ENCODE measurements at places on chromosomes 1 and 21. TPM values are rescaled to one million over a fixed set of nuclear protein-coding genes. Genes with fewer than 3 reads are reported as not detected.

SPRR1A gene
- total RNA-seq = not detected

DUSP10 gene
- 2.9 TPM for total RNA-seq

CNR2 gene
- not detected for total RNA-seq

PLA2G2A gene
- total RNA-seq = 18.7 TPM

CLEC20A gene
- total RNA-seq = not detected

FCRL6 gene
- total RNA-seq = not detected

RNF223 gene
- total RNA-seq = not detected

CD53 gene
- 7.5 TPM for total RNA-seq

CD52 gene
- total RNA-seq = 2.8 TPM

HAPLN2 gene
- total RNA-seq = 6.0 TPM

OR2G6 gene
- not detected for total RNA-seq

UMODL1 gene
- total RNA-seq = not detected

KRTAP21-2 gene
- not detected for total RNA-seq

SLFNL1 gene
- 0.29 TPM for total RNA-seq

FMO1 gene
- total RNA-seq = 0.36 TPM

CRYBG2 gene
- not detected for total RNA-seq

COL16A1 gene
- 5.0 TPM for total RNA-seq

OLFM3 gene
- total RNA-seq = not detected

KIRREL1 gene
- 15.1 TPM for total RNA-seq

C1orf52 gene
- 20.8 TPM for total RNA-seq

SPATA21 gene
- not detected for total RNA-seq

NFIA gene
- total RNA-seq = 26.3 TPM

HENMT1 gene
- total RNA-seq = 3.5 TPM

SLC44A3 gene
- total RNA-seq = 0.19 TPM

OR2M3 gene
- total RNA-seq = not detected

ERRFI1 gene
- total RNA-seq = 537 TPM

FLG2 gene
- not detected for total RNA-seq

BLACAT1 gene
- not detected for total RNA-seq

SUSD4 gene
- total RNA-seq = not detected

PLCH2 gene
- total RNA-seq = not detected

CLCNKA gene
- not detected for total RNA-seq

SLC5A9 gene
- total RNA-seq = not detected

MASP2 gene
- total RNA-seq = 0.16 TPM

SLC35F3 gene
- total RNA-seq = not detected

CELA3A gene
- total RNA-seq = not detected

FMOD gene
- total RNA-seq = 15.8 TPM

COL8A2 gene
- total RNA-seq = 1.6 TPM

ERO1B gene
- 7.5 TPM for total RNA-seq

SERPINC1 gene
- total RNA-seq = 1.7 TPM

SH2D1B gene
- 34.2 TPM for total RNA-seq

SLC25A44 gene
- total RNA-seq = 18.9 TPM

S100A7A gene
- total RNA-seq = not detected

TMPRSS15 gene
- not detected for total RNA-seq

ZNF648 gene
- not detected for total RNA-seq

LRRC71 gene
- total RNA-seq = not detected

HFM1 gene
- total RNA-seq = 0.58 TPM

ENAH gene
- 56.1 TPM for total RNA-seq

ESPN gene
- total RNA-seq = 0.41 TPM

IVL gene
- not detected for total RNA-seq

NR0B2 gene
- total RNA-seq = 0.31 TPM

BCAR3 gene
- 24.7 TPM for total RNA-seq

CLSTN1 gene
- total RNA-seq = 21.8 TPM

CCDC181 gene
- total RNA-seq = not detected

GSTM4 gene
- total RNA-seq = 26.1 TPM

CBS gene
- 1.0 TPM for total RNA-seq

CA6 gene
- not detected for total RNA-seq

TRIM67 gene
- not detected for total RNA-seq

DCDC2B gene
- not detected for total RNA-seq

KLHDC7A gene
- not detected for total RNA-seq
